Activated CD4-positive, alpha-beta T cell treated with anti-CD3 and anti-CD28 coated beads, Interleukin-2, amount 50 U/mL, for 48 hours (primary cell): ENCODE measurements at places on chromosomes 3 and 15.

GRCh38 chr3:104176706-104177105, 1190.0 kb upstream of the ALCAM start:
- no peak for DNase-seq

GRCh38 chr3:196642434-196642833, 2.9 kb downstream of the NRROS start:
- no peak for DNase-seq

DNA sequence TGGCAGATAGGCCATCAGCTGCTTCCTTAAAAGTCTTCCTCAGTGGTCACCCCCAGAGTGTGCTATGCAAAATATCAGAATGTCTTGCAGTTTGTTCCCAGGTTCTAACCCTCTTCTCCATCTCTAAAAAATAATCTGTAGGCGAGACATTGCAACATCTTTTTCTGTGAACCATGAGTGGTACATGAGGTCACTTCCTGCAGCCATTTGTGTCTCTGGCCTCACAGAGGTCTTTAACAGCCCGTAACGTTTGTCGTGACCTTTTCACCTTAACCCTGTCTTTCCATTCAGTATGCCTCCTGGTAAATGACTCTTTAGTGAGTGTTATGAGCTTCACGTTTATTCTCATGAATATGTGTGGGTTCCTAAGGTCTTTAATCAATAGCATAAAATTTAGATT, 145.4 kb downstream of the KLHL25 start:
- DNase-seq, result no peak

GRCh38 chr3:151795276-151795675, 18.6 kb upstream of the AADAC start:
- DNase-seq, result no peak

DNA sequence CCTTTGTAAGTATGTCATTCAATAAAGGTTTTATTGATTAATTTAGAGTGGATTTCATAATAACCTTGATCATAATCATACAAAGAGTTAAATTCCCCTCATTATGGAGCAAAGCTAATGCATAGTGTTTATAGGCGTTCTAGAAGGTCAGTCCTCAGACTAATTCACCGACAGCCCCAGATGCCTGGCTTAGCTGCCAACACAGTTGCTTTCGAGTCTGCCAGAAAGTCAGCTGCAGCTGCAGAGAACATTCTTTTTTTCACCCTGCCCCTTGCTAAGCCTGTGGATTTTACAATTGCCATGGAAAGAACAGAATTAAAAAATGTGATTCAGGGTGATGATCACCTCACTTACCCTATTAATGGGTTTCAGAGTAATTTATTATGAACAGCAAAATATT, 21.2 kb downstream of the CADM2 start:
- DNase-seq, result no peak

GRCh38 chr15:100438570-100438969, 90.2 kb downstream of the CERS3 start:
- DNase-seq, result peak; percentile 14

DNA sequence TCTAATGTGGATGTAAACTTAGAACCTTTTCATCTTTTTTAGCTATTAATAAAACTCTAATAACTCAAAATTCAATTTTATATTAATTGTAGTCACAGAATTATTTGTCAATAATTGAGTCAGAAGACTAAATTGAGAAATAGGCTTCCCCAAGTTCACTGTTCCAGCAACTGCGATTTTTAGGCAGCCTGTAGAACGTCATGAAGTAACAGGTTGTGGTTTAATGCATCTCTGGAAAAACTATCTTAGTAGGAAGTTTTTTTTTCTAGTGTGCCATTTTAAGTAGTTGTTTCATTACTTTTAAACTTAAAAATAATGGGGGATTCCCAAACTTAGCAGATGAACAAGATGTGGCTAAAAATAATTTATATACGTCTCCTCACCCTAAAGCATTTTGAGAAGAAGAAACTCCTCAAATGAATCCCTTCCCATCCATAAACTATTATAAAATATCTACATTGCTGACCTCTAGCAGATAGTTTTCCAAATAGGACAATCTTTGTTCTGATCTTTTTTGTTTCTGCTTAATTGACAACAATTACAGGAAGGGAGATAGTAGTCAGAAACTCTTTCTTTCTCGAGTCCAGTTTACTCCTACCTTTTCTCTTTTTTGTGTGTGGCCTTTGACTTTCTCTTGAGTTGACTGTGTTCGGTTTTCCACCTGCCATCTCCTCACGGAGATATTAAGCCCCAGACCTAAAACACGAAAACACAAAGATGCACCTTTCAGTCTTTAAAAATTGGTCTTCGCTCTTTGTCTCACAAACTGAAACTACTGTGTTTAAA, 43.1 kb downstream of the LRCH3 start:
- DNase-seq, result no peak

DNA sequence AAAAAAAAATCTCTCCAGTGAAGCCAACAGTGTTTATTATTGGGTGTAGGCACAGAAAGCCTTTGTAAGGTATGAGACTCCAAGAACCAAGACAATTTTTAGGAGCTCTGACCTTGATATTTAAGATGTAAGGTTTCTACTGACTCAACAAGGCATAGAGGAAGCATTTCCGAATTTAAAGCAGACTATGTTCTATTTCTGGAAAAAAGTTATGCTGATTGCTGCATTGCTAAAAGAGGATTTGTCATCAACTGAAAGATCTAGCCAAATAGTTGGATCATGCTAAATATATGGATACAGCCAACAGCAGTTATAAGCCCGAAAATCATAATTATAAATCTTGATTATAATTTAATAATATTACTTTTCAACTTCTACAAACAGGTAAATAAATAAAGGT, 53.3 kb upstream of the MELTF start:
- DNase-seq, result no peak

DNA sequence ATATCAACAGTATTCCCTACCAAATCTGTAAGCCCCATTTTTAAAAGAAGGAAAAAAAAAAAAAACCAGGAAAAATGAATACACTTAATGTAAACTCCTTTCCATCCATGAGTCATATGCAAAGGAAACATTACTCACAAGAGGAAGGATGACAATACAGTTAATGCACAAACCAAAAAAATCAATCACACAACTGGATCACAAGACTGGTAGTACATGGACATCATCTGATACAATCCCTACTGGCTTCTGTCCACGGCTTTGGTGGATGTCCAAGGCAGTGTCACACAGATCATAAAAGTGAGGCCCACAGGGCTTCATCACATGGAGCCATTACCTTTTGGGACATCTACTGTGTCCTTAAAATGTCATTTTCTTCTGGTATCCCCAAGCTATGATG, 44.0 kb downstream of the SUCLG2 start:
- no peak for DNase-seq

DNA sequence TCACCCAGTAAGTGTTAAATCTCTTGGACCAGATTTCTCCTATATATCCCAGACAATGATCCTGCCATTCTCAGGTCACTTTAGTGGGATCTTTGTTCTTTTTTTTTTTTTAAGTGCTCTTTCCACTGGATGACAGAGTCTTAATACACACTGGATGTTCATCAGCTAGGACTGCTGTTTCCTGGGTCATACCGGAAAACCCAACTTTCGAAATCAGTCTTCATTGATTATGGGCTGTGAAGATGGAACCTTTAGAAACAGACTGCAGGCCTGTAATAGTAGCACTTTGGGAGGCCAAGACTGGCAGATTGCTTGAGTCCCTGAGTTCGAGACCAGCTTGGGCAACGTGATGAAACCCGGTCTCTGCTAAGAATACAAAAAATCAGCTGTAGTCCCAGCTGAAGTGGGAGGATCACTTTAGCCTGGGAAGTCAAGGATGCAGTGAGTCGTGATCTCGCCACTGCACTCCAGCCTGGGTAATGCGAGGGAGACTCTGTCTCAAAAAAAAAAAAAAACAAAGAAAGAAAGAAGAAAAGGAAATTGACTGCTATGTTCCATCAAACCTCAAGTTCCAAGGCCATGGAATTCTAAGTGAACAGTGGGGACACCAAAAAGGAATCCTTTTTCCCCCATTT, 2.3 kb downstream of the EOGT start:
- DNase-seq, result no peak

DNA sequence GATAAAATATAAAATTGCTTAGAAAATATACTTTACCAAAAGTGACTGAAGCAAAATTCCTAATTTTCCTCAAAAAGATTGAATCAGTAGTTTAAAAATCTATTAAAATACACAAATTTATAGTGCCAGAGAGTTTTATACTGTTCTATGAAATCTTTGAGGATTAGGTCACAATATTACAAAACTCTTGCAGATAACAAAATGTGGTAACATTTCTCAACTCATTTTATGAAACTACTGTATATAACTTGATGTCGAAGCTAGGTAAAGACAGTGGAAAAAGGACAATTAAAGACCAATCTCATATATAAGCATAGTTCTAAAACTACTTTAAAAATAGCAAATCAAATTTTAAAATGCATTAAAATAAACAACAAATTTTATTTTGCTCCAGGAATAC, 15.9 kb downstream of the VEPH1 start:
- no peak for DNase-seq

DNA sequence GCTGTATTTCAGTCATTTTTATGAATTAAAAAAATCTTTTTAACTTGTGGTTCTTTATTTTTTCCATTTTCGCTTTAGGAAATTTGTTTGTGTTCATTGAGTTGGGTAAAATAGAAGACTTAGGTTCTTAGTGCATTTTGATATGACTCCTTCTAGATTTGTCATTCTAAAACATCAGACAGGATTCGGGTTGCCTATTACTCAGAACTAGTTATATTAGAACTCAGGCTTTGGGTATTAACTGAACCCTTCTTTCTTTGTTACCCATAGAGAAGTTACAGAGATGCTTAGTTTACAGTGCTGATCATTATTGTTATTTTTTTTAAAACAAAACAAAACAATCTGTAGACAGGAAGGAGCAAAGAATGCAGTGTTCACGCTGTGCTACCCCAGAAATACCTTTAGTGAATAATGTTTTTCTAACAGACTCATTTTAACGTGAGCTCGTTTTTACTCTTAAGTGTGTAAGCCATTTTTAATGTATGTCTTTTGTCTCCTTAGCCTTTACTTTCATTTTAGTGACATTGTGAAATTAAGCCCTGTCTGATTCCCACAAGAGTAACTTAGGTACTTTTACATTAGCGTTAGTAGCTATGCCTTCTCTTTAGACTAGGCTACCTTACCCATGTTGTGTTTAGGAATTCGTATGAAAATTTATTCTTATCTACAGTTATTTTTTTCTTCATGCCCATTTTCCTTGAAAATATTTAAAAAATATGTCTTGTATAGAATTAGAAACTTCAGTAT, 53.4 kb downstream of the CMC1 start:
- no peak for DNase-seq

DNA sequence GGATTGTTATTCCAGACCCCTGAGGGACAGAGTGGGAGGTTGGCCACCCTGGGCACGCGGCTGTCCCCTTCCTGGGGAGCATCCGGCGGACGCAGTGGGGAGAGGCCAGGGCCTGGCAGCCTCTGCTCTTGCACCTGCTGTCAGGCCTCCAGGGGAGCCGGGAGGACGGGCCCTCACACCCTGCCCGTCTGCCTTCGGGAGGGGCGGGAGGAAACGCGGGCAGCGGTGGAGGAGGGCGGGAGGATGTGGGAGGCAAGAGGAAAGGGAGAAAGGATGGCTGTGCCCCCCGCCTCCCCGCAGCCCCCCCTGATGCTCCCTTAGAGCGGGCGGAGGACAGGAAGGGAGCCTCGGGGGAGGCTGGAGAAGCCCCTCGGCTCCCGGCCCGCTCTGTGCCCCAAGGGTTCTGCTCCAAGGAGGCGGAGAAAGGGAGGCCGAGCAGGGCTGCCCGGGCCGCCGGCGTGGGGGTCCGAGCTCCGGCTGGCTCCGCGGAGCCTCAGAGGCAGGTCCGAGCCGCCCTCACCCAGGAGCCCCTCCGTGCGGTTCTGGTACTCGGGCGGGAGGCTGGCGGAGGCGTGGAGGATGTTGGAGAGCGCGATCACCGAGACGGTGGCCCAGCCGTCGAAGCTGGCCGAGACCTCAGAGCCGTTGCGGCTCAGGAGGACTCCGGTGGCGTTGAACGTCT, 40.9 kb downstream of the MUC20 start:
- no peak for DNase-seq

GRCh38 chr3:110021659-110022058, 684.3 kb upstream of the DPPA4 start:
- no peak for DNase-seq

DNA sequence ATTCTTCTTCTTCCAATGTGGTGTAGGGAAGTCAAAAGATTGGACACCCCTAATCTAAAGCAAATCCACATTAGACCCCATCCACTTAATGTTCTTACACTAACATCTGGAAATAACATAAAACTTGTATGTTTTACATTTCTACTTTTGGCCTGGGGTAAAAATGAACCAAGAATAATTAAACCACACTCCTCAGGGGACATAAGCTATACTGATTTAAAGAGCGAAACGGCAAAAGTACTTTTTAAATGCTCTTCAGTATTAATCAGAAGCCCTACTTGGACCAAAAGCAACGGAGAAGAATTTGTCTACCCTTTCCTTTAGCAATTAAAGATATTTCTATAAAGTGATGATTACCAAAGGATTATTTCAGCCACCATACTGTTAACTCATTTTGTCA, 123.9 kb downstream of the TMCC1 start:
- no peak for DNase-seq

DNA sequence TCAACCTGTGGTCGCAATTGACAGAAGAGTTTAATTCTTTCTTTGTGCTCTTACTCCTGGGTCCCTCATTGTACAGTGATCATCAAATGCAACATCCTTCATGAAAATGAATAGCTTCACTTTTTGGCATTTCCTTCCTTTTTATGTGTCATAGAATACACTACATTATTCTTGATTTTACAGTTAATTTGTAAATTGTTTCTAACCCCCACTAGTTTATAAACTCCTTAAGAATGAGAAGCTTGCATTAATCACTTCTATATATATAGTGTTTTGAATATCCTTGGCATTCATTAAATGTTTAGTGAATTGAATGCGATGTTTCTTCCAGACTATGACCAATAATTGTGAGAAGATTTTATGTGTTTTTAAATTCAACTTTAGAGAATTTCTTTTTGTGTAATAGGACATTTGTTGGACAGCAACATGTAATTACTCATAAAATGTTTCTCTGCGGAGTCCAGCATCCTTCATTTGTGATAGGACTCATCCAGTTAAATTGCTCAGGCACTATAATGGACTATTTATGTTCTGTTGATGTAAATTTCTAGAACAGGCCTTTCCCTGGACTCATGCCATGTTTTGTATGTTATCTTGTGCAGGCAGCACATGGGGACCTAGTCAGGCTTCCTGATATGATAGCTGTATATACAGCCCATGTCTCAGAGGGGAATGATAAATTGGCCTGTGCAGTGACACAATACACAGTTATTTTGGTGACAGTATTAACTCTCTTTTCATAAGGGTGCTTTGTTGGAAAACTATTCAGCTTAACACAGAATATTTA, 51.3 kb downstream of the MBNL1 start:
- DNase-seq, result no peak
